ENCODE measurements at places on chromosomes 11 and 22. TPM values are rescaled to one million over a fixed set of nuclear protein-coding genes. Genes with fewer than 3 reads are reported as not detected.

Gene KCNK7
- not detected for total RNA-seq

Gene SMC1B
- total RNA-seq, result not detected

Gene HBE1
- not detected for total RNA-seq

Gene GLYAT
- total RNA-seq, result not detected

DNA sequence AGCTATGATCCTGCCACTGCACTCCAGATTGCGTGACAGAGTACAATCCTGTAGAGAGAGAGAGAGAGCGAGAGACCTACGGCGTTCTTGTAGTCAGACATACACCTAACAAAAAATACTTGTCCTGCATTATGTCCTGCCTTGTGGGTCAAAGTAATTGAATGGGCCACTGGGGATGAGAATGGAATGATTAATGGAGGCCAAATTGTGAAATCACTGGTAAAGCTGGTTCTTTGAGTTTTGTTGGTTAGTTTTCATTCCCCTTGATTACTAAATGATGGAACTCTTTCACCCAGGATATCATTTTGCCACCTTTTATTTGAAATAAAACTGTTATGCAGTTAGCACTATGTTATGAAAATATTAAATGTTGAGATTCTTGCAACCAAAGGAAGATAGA lies 18.7 kb downstream of the GAS2 start:
- no peak for DNase-seq

DNA sequence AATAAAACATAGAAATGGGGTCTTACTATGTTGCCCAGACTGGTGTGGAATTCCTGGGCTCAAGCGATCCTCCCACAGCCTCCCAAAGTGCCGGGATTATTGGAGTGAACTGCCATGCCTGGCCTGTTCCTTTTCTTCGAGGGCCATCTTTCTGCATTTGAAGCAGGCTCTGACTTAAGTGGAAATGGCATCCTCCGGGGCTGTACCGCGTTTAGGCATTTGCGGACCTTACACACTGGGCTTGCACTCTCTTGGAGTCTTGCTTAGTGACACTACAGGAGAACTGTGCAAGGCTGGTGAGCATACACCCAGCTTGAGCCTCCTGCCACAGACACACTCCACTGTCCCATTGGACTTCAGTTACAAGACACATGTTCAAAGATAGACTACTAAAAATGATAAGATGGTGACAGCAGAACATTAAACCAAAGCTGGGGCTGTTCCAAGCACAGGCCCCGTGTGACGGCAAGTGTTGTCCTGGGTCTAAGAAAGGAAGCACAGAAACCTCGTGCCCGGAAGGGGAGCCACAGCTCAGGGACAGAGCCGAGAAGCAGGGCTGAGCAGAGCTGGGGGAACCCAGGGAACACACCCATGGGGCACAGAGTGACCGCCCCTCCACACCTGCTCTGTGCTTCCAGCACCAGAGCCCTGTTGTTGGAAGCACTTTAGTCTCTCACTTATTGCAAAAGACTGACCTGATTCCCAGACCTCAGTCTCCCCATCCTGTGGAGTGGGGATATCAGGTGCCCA lies 59.0 kb upstream of the SHANK2 start:
- DNase-seq, result no peak

GRCh38 chr11:62077132-62077531 lies 46.7 kb upstream of the INCENP start:
- no peak for DNase-seq

DNA sequence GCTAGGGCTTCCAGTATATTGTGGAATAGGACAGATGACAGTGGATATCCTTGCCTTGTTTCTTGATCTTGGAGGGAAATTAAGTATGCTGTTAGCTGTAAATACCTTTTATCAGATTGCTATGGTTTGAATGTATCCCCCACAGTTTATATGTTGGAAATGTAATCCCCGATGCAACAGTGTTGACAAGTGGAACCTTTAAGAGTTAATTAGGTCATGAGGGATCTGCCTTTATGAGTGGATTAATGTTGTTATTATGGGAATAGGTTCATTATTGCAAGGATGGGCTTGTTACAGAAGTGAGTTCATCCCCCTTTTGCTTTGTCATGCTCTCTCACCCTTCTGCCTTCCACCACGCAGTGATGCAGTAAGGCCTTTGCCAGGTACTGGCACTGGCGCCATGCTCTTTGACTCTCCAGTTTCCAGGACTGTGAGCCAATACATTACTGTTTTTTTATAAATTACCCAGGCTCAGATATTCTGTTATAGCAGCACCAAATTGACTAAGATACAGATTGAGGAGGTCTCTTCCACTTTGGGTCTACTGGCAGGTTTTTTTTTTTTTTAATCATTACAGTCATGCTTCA lies 16.4 kb downstream of the CABIN1 start:
- peak; percentile 80 for DNase-seq

DNA sequence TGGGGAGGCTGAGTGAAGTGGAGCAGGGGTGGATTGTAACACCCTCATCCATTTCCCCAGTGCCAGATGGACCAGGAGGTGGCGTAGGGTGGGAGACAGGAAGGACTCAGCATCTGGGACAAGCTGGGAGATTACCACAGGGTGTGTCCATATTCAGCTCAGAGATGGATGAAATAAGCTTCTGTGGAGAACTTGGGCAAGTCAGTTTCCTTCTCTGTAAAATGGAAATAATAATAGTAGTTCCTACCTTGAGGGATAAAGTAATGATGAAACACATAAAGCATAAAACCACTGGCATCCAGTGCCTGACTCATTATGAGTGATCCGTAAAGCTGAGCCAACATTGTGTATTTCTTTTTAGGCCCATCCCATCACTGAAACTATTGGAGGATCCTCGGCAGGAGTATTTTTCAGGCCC lies 607 bp upstream of the ROBO4 start:
- no peak for DNase-seq

DNA sequence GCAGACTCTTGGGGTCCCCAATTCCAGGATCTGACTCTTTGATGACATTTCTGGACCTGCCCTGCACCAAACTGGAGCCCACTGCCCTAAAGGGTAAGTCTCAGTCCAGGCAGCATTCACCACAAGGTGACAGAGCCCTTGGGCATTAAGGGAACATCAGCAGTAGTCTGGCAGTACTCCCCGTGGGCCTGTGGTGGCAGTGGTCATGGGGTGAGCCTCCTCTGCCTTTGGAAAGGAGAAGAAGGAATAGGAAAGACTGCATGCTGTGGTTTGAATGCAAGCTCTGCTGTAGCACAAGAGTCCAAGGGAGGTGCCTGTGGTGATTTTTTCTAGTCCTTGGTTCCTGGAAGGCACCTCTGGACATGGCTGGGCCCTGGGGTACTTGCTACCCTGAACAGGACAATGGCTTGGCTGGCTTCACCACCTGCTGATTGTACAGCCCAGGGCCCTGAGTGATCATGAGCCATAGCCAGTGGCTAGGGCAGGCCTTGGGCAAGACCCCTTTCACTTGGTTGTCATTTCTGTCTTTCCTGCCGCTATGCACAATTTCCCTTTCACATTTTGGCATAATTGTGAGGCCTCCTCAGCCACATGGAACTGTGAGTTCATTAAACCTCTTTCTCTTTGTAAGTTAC lies 160.7 kb upstream of the GRIA4 start:
- DNase-seq, result no peak

DNA sequence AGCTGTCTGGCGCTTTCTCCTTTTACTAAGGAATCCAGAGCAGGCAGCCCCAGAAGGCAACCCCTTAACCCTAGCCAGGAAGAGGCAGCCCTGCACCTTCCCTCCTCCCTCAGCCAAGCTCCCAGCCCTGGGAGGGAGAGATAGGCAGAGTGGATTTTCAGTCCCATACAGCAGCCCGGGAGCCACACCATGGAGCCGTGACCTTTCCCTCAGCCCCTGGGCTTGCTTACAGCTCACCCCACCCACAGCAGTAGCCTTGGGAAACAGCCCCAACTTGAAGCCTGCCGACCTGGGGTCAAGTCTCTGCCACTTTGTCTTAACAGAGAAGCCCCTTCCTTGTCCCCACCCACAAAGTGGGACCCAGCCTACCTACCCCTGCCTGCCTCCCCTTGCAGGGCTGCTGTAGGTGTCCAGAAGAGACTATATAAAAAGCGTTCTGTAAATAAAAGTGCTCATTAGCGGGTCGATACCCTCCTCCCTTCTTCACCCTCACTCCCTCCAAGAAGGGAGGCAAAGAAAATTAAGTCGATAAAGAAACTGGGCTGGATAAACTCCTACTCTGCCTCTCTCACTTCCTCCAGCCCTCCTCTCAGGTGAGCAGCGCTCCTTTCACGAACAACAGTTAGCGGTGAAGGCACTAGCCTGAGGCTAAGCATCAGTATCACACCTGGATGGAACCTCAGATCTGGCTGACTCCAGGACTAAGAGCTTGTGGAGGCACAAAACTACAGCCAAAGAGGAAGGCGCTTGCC lies 4.2 kb downstream of the TST start:
- no peak for DNase-seq

DNA sequence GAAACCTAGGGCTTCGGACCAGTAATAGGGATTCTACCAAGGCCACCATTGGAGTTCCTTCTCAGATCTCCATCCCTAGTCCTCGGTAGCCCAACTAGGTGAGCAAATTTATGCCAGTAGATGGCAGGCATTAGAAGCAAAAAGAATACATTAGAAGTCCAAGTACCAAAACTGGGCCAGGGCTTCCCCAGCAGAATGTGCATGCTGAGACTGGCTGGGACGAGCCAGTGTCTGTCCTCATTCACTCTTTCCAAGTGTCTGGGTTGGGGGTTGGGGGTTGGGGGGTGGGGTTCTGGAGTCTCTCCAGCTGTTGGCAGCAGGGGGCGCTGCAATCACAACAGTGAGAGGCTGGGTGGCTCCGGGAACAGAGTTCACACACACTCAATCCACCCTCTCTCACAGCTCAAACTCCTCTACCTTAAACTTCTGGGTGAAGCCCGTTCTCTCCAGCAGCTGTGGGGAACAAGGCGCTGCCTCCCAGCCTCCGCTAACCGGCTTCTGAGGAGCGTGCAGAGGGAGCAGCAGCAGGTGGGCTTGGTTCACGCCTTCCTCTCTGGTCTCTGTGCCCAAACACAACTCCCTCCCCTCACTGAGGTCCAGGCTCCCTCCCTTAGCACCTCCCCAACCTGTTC lies 57.5 kb downstream of the BTG4 start:
- DNase-seq, result peak; percentile 42

DNA sequence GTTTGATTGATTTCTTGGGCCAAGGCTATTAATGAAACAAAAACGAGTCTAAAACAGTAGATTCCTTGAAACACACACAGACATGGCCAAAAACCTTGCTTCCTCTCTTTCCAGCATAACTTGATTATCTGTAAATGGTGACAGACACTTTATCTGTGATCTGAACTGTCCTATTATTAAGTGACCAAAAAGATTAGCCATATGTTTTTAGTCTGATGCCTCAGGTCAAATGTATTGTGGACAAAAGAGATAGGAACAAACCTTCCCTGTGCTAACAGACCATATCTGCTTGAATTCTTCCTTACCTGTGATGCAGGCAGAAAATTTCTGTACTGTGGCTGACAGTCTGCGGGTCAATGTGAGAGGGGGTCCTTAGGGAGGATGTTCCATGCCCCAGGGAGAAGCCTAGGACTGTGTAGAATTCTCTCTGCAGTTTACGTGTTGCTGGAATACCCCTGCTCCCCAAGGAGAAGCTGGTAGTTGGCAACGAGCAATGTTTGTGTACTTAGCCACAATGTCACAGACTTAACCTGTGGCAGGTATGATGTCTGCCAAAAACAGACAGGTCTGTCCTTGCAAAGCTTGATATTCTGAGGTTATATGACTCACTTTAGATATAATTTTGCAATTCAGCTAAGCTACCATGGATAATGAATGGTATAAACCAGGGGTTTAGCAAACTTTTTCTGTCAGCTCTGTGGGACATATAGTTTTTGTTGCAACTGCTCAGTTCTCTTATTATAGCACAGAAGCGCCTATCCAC lies 31.2 kb downstream of the C11orf71 start:
- DNase-seq, result no peak
